Ovary (tissue), 10 donors: ENCODE measurements at places on chromosomes 12 and 14. TPM values are rescaled to one million over a fixed set of nuclear protein-coding genes. Genes with fewer than 3 reads are reported as not detected.

Gene ANKLE2
- 82.0 TPM for total RNA-seq

Gene RARG
- total RNA-seq: 36.6 TPM

Gene TMEM263
- 51.6 TPM for total RNA-seq

Gene C12orf54
- 1.3 TPM for total RNA-seq

DNA sequence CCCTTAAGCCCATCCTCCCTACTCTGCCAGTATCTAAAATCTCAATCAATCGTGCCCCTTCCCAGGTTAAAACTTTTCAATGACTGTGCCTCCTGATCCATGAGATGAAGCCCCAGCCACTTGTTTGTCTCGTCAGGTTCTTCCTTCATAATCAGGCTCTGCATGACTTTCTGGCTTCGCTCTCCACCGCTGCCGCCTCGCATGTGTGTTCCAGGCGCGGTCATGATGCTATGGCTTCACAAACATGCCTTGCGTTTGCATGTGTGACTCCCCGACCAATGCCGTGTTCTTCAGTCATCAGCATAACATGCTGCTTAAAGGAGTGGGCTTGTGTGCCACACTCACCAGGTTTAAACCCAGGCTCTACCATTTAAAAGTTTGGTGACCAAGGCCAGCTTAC lies 5.0 kb upstream of the C1RL start:
- H3K27me3 ChIP-seq: no peaks in the 10 kb centered on the region
- peak overlapping the region; percentile 59 for H3K27ac ChIP-seq
- H3K36me3 ChIP-seq: no peaks in the 10 kb centered on the region

DNA sequence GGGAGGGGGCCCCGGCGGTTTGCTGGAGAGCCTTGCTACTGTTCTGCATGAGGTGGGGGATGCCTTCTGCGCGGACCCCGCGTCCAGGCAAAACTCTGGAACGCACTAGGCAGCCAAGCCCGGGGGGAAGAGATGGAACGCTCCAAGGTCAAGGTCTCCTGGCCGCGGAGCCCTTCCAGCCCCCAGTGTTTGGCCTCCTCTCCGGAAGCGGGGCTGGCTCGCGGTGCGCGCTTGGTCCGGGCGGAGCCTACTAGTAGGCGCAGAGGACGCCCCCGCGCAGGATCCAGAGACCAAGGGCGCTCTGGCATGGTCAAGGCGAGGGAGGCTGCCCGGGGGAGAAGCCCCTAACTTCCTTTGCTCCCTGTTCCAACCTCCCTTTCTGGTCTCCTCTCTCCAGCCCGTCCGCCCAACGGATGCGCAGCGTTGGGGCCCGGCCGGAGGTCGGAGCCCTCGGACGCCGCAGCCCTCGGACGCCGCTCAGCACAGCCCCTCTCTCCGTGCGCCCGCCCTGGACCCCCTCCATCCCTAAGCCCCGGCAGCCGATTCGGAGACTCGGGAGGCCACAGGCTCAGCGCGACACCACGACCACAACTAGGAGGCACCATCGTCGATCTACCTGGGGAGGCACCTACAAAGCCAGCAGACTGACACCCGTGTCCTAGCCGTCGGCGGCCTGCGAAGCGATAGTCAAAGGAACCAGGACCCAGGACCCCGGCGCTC lies 669 bp upstream of the KCNK13 start:
- DNase-seq: no peak
- H3K27ac ChIP-seq: no peak overlapping the region
- peak overlapping the region; percentile 22 for H3K4me3 ChIP-seq
- H3K27me3 ChIP-seq: no peaks in the 10 kb centered on the region
- peaks cover 14% of the 10 kb centered on the region for H3K4me1 ChIP-seq
- H3K36me3 ChIP-seq: no peaks in the 10 kb centered on the region

DNA sequence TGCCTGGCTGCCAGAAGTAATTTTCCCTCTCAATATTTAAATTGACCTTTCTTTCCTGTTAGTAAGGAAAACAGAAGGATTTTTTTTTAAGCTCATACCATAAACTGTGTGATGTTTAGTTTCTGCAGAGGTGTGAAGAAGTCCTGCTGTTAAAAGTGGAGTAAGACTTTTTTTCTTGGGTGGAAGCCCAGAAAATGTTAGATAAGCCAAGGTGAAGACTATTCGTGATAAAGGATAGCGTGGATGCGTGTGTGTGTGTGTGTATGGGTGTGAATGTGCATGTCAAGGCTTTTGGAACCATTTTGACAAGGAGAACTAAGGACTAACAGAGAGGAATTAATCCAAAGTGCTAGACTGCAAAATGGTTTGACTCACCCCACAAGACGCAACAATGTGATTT lies 152.9 kb upstream of the SEL1L start:
- H3K4me1 ChIP-seq: no peaks in the 10 kb centered on the region
- H3K27ac ChIP-seq: no peak overlapping the region
- no peak for DNase-seq
- no peaks in the 10 kb centered on the region for H3K36me3 ChIP-seq

DNA sequence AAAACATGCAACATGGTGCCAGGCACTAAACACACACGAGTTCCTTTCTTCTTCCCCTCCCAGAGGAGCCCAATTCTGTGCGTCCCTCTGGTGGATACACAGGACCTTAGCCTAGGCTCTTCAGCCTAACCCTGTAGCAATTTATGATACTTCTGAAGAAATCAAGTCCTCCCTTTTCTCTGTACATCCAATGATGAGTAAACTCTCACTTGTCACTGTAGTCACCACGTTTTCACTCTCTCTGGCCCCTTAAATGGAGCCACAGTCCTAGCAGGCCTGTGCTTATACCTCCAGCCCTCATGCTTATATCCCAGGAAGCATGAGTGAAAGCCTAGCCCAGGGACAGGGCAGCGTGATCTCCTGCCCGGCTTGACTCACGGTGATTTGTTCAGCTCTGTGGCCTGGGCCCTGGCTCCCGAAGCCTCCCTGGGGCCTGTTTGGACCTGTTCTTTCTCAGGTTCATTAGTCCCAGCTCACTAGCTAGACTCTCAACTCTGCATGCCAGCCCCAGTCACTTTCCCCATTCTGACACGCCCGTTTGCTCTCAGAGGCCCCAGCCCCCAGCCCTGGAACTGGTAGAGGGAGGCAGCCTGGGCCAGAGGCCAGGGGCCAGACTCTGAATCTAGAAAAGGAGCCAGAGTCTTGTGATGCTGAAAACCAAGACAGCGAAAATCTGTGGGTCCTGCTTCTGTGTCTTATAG lies 24.1 kb upstream of the PLEKHG3 start:
- DNase-seq: no peak
- no peaks in the 10 kb centered on the region for H3K36me3 ChIP-seq
- H3K27me3 ChIP-seq: no peaks in the 10 kb centered on the region
- peaks cover 18% of the 10 kb centered on the region for H3K4me1 ChIP-seq

DNA sequence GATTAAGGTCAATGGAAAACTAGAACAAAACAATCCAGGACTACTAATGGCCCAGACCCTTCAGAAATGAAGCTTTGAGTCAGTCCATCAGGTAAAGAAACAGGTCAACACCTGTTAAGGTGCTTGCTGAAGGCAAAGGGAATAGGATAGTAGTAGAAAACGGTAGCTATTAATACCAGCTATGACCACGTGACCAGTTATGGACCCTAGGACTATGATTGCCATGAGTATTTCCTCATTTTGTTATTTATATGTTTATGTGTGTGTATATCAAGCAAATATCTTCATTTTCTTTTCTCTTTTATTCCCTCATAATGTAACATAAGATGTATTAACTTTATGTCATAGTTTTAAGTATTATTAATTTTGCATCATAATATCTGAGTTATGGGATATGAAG lies 25.6 kb downstream of the FKBP11 start:
- H3K4me1 ChIP-seq: peaks cover 3% of the 10 kb centered on the region
- H3K4me3 ChIP-seq: no peak overlapping the region
- H3K27me3 ChIP-seq: no peaks in the 10 kb centered on the region
- H3K36me3 ChIP-seq: no peaks in the 10 kb centered on the region
- DNase-seq: no peak

GRCh38 chr12:57296291-57296690 lies 45.3 kb upstream of the STAC3 start:
- no peaks in the 10 kb centered on the region for H3K36me3 ChIP-seq
- H3K27me3 ChIP-seq: no peaks in the 10 kb centered on the region
- no peak for DNase-seq
- no peak overlapping the region for H3K4me3 ChIP-seq
- H3K4me1 ChIP-seq: no peaks in the 10 kb centered on the region

- no peak overlapping the region for H3K27ac ChIP-seq
- H3K4me1 ChIP-seq: peaks cover 2% of the 10 kb centered on the region
- H3K4me3 ChIP-seq: no peak overlapping the region
- DNase-seq: no peak
- H3K36me3 ChIP-seq: no peaks in the 10 kb centered on the region
These were observed 1.6 kb upstream of the CLEC14A start for GRCh38 chr14:38257507-38257906.

- no peaks in the 10 kb centered on the region for H3K36me3 ChIP-seq
- H3K4me1 ChIP-seq: peaks cover 15% of the 10 kb centered on the region
- H3K27ac ChIP-seq: peak overlapping the region; percentile 58
- no peaks in the 10 kb centered on the region for H3K27me3 ChIP-seq
These were observed 164.3 kb downstream of the SLC5A8 start for GRCh38 chr12:101045486-101046464.

- no peaks in the 10 kb centered on the region for H3K27me3 ChIP-seq
- H3K4me1 ChIP-seq: peaks cover 13% of the 10 kb centered on the region
These were observed 1.6 kb downstream of the CTDSP2 start for GRCh38 chr12:57844709-57845477.

DNA sequence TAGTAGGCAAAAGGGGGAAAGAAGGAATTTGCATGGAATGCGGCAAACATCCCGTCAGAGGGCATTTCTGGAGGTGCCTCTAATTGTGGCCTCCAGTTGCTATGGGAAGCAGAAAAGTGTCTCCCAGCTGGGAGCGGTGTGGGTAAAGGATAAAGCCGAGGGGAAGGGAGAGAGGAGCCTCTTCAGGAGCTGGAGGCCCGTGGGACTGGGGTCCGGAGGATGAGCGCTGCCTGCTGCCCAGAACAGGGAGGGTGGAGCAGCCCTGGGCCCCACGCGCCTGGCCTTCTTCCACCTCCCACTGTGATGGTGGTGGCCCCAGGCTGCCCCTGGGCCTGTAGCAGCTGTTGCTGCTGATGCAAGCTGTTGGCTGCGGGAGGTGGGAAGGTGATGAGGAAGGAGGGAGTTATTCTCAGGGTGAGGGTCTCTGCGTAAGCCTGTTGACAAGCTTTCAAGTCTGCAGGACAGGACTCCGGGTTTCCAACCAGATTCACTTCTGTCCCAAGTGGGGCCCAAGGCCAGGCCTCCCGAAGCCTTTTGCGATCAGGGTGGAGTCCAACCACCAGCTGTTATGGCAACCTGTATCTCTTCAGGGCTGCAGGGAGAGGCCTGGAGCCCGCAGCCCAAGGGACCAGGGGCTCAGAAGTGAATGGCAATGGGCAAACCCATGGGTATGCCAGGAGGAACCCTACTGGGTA lies 19.1 kb upstream of the PGF start:
- no peak overlapping the region for H3K4me3 ChIP-seq
- H3K36me3 ChIP-seq: no peaks in the 10 kb centered on the region
- DNase-seq: no peak
- H3K27me3 ChIP-seq: no peaks in the 10 kb centered on the region
- H3K27ac ChIP-seq: no peak overlapping the region

DNA sequence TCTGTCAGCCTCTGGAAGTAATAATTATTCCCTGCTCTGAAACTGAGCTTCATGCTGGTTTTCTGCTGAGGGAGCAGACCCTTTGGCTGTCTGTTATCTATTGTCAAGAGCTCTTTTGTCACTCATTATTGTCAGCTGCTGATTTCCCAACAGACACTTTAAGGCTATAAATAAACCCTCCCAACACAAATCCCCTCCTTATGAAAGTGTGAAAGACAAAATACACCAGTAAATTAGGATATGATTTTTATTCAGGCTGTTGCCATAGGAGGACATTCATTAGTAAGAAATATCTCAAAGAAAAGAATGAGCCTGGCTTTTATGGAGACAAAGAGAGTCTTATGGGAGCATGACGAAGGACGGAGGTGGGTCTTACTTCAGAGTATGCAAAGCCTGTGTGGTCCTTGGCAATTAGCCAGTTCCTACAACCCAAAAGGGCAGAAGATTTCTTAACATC lies 180.8 kb downstream of the CRADD start:
- DNase-seq: no peak
- H3K27ac ChIP-seq: no peak overlapping the region
- no peak overlapping the region for H3K4me3 ChIP-seq
- no peaks in the 10 kb centered on the region for H3K36me3 ChIP-seq
- no peaks in the 10 kb centered on the region for H3K4me1 ChIP-seq

- DNase-seq: peak; percentile 79
- peaks cover 13% of the 10 kb centered on the region for H3K4me1 ChIP-seq
- peak overlapping the region; percentile 82 for H3K4me3 ChIP-seq
- H3K27me3 ChIP-seq: no peaks in the 10 kb centered on the region
- peak overlapping the region; percentile 84 for H3K27ac ChIP-seq
These were observed 949 bp downstream of the PLBD2 start for GRCh38 chr12:113359133-113359938.

DNA sequence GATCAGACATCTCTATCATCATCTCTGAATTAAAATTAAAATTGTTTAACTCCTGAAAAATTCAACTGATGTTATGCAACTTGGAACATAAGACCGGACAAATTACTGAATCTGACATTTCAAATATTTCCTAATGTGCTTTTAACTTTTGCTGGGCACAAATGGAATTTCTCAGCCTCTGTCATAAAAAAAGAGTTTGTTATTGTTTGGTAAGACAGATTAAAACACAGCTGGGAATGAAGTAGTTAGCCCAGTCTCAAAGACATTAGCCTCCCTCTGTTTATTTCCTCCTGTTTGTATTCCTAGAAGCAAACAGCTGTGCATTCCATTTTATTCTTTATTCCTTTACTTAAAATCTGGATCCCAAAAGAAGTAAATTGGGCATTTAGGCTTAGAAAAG lies 29.4 kb downstream of the PLEKHA5 start:
- peaks cover 5% of the 10 kb centered on the region for H3K4me1 ChIP-seq
- no peaks in the 10 kb centered on the region for H3K27me3 ChIP-seq
- H3K36me3 ChIP-seq: no peaks in the 10 kb centered on the region
- H3K4me3 ChIP-seq: no peak overlapping the region
- no peak overlapping the region for H3K27ac ChIP-seq
- DNase-seq: no peak

GRCh38 chr14:68874746-68875155 lies 81.9 kb upstream of the ZFP36L1 start:
- H3K4me1 ChIP-seq: no peaks in the 10 kb centered on the region
- H3K4me3 ChIP-seq: no peak overlapping the region
- no peak for DNase-seq
- no peak overlapping the region for H3K27ac ChIP-seq
- H3K27me3 ChIP-seq: no peaks in the 10 kb centered on the region

- no peaks in the 10 kb centered on the region for H3K4me1 ChIP-seq
- no peak overlapping the region for H3K27ac ChIP-seq
- no peaks in the 10 kb centered on the region for H3K27me3 ChIP-seq
- DNase-seq: no peak
These were observed 55.5 kb upstream of the BCAT1 start for GRCh38 chr12:25004447-25004846.

- H3K27me3 ChIP-seq: no peaks in the 10 kb centered on the region
- H3K36me3 ChIP-seq: no peaks in the 10 kb centered on the region
- peaks cover 44% of the 10 kb centered on the region for H3K4me1 ChIP-seq
- peak overlapping the region; percentile 86 for H3K27ac ChIP-seq
- peak; percentile 45 for DNase-seq
These were observed 42.1 kb upstream of the CTDSP2 start for GRCh38 chr12:57888409-57889157.

- H3K27ac ChIP-seq: no peak overlapping the region
- no peak for DNase-seq
- no peak overlapping the region for H3K4me3 ChIP-seq
- no peaks in the 10 kb centered on the region for H3K4me1 ChIP-seq
These were observed 2.4 kb upstream of the TAS2R50 start for GRCh38 chr12:10989107-10989506.

GRCh38 chr12:130286741-130287440 lies 50.8 kb upstream of the PIWIL1 start:
- H3K36me3 ChIP-seq: no peaks in the 10 kb centered on the region
- H3K4me3 ChIP-seq: no peak overlapping the region
- no peaks in the 10 kb centered on the region for H3K4me1 ChIP-seq
- H3K27me3 ChIP-seq: no peaks in the 10 kb centered on the region
- no peak overlapping the region for H3K27ac ChIP-seq
